Left ventricle myocardium inferior (tissue), 1 donor: ENCODE measurements at places on chromosomes 12 and 14. TPM values are rescaled to one million over a fixed set of nuclear protein-coding genes. Genes with fewer than 3 reads are reported as not detected.

- no peaks in the 10 kb centered on the region for H3K36me3 ChIP-seq
- peak; percentile 15 for DNase-seq
- peak overlapping the region; percentile 64 for H3K27ac ChIP-seq
- H3K4me1 ChIP-seq: peaks cover 52% of the 10 kb centered on the region
- no peaks in the 10 kb centered on the region for H3K27me3 ChIP-seq
- no peak overlapping the region for H3K4me3 ChIP-seq
These were observed 87.4 kb upstream of the SLC38A2 start for GRCh38 chr12:46459861-46460545.

DNA sequence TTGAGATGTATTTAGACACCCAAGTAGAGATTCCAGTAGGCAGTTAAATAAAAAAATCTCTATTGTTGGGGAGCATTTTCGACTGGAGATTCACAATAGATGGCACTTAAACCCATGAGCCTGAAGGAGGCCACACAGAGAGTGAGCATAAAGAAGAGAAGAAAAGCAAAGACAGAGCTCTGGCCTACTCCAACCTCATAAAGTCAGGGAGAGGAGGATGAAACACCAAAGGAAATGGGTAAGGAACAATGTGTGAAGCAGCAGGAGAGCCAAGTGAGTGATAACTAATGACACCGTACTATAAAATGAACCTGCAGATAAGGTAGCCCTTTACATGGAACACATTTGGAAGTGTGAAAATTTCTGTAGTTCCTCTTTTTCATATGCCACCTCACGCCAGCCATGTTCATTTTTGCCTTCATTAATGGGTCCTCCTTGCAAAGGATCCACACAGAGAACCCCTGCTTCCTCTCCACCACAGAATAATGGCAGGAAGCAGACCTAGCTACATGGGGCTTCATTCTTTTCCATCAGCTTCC is 150.0 kb upstream of the SYT10 start:
- no peak overlapping the region for H3K4me3 ChIP-seq
- H3K36me3 ChIP-seq: no peaks in the 10 kb centered on the region
- H3K4me1 ChIP-seq: no peaks in the 10 kb centered on the region
- H3K27ac ChIP-seq: no peak overlapping the region
- no peaks in the 10 kb centered on the region for H3K27me3 ChIP-seq

DNA sequence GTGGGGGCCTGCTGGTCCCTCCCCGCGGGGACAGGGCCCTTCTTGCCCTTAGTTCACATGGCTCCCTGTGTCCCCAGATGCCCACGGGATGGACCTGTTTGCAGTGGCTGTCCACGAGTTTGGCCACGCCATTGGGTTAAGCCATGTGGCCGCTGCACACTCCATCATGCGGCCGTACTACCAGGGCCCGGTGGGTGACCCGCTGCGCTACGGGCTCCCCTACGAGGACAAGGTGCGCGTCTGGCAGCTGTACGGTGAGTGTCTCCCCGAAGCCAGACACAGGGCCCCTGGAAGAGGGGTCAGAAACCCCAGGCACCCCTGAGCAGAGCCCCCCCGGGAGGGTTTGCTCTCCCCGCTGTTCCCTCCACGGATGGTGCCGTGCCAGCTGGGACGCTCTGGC is 13.4 kb downstream of the MMP17 start:
- no peak for DNase-seq
- H3K27me3 ChIP-seq: peaks cover 4% of the 10 kb centered on the region
- no peaks in the 10 kb centered on the region for H3K4me1 ChIP-seq
- H3K36me3 ChIP-seq: no peaks in the 10 kb centered on the region

The AKAP5 gene
- total RNA-seq: 0.19 TPM
